ENCODE measurements at places on chromosomes 4 and X. TPM values are rescaled to one million over a fixed set of nuclear protein-coding genes. Genes with fewer than 3 reads are reported as not detected.

GRCh38 chr4:38292529-38292928 lies 332.3 kb downstream of the PTTG2 start:
- DNase-seq, result no peak

DNA sequence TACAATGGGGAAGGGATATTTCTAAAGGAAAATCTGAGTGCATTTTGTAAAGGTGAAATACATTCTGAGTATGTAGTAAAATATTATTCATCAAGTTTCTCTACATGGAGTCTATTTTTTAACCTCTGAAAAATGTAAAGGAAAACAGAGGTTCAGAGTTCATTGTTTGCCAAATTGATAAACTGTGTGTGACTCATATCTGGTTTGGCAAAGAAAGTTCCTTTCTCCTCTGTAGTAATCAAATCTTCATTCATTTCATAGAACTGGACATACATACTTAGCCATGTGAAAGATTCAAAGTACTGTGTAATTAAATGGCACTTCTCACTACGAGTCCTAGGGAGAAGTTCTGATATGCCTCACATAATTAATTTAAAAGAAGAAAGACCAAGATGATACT lies 61.6 kb downstream of the HPGD start:
- no peak for DNase-seq

GRCh38 chr4:182869697-182870096 lies 47.5 kb downstream of the DCTD start:
- DNase-seq, result no peak

- no peak for DNase-seq
These were observed 88.5 kb downstream of the KIT start for GRCh38 chr4:54746218-54746617.

Gene FTSJ1
- total RNA-seq, result 69.2 TPM

Gene FGFBP2
- total RNA-seq, result 1.6 TPM

Gene UGT2B11
- not detected for total RNA-seq
